GM20000 (cell line): ENCODE measurements at places on chromosomes 12 and 14.
A peak's percentile ranks its signal among the peaks of the same experiment; 100 is the strongest.

- no peak for DNase-seq
Measured at GRCh38 chr12:57535764-57536596, 11.0 kb downstream of the DCTN2 start.

GRCh38 chr12:26471560-26471959, 276.2 kb downstream of the SSPN start:
- DNase-seq: peak; percentile 68

GRCh38 chr12:91098461-91098860, 12.8 kb downstream of the LUM start:
- DNase-seq: no peak

DNA sequence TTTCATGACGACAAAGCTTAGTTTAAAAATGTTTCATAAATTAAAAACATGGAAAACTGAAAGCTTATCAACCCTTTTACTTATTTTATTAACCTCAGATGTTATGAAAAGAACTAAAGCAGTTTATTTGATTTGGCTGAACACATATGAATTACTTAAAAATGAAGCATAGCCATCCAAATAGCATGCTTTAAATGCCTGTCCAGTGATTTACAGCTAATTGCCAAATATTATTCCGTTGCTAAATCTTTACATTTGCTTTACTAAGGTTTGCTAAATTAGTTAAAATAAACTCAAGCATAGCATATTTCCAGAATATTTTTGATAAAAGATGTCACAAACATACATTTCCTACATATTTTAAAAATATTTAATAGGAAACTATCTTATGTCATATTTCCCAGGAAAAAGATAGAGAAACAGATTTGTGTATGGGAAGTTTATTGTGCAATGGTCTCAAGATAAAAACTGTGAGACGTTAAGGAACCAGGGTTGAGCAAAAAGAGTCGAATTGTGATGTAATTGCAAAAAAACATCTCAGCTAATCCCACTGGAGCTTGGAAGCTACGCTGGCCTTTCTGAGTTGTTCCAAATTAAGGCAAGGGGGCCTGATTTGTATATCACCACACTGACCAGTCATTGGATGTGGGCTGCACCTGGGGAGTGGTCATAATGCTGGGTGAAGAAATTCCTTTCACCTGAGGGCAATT, 25.8 kb downstream of the GPR135 start:
- DNase-seq: no peak

- DNase-seq: peak; percentile 80
Measured at GRCh38 chr12:106760184-106760531, 14.3 kb upstream of the RIC8B start.
